ENCODE measurements at places on chromosomes 12 and 14.

GRCh38 chr14:37060496-37061260, 111.7 kb downstream of the SLC25A21 start:
- no peak for DNase-seq

DNA sequence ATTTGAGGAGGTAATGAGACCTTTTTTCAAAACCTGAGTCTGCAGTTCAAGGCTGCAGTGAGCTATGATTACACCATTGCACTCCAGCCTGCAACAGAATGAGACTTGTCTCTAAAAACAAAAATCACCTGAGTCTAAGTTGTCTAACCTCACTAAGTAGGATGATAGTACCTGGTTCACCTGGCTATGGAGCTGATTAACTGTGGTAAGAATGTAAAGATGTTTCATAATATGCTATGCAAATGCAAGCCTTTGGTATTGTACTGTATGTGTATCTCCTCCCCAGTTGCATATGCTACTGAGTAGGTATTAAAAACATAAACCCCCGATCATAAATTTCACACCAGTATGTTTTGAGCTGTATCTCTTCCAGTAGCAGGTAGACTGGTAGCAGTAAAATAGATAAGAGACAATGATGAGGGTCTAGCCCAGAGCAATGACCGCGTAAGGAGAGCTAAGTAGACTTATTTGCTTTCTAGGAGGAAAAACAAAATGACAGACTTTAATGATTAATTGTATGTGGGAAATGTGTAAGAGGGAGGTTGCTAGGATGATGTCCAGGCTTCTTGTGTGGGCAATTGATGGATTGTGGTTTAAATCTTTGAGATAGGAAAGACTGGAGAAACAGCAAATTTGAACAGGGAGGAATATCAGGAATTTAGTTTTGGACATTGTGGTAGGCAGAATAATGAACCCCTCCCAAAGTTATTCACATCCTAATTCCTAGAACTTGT, 41.6 kb upstream of the EGLN3 start:
- no peak for DNase-seq

DNA sequence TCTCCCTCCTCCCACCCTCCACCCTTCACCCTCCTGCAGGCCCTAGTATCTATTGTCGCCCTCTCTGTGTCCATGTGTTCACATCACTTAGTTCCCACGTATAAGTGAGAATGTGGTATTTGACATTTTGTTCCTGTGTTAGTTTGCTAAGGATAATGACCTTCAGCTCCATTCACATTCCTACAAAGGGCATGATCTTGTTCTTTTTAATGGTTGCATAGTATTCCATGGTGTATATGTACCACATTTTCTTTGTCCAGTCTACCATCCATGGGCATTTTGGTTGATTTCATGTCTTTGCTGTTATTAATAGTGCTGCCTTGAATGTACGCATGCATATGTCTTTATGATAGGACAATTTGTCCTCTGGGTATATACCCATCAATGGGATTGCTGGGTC, 29.6 kb downstream of the C12orf71 start:
- DNase-seq: no peak

DNA sequence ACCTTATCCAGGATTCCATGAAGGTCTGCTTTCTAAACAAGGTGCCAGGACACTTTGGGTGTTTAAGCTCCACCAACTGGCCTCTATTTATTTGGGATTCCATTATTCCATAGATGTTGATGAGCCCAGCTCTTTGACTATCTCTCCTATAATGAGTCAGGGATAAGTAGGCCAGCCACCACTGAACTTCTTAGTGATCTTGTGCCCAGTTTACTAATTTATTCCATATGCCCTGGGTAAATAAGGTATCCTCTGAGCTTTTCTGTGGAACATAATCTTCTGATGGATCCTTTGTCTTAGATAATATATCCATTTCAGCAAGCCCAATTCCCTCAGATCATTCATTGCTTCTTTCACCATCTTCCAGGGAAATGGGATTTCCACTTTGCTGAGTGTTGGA, 535.0 kb downstream of the FOXG1 start:
- DNase-seq: no peak

- DNase-seq: no peak
Measured at GRCh38 chr12:70852416-70853150, 68.0 kb downstream of the PTPRR start.

DNA sequence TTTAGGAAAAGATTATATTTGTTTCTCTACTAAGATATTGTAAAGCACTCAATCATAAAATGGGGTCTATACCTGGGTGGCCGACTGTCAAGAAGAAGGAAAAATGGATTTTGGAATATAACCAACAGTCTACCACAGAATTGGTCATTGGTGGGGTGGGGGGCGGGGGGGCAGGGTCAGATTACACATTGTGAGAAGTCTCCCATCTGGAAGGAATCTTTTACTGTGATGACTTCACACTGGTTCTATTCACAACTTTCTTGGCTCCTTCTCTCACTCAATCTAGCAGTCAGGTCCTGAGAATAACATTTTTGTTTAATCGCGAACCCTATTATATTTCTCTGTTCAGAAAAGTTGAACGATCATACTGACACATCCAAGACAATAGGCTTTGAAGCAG, 8.7 kb upstream of the CLEC4E start:
- no peak for DNase-seq

DNA sequence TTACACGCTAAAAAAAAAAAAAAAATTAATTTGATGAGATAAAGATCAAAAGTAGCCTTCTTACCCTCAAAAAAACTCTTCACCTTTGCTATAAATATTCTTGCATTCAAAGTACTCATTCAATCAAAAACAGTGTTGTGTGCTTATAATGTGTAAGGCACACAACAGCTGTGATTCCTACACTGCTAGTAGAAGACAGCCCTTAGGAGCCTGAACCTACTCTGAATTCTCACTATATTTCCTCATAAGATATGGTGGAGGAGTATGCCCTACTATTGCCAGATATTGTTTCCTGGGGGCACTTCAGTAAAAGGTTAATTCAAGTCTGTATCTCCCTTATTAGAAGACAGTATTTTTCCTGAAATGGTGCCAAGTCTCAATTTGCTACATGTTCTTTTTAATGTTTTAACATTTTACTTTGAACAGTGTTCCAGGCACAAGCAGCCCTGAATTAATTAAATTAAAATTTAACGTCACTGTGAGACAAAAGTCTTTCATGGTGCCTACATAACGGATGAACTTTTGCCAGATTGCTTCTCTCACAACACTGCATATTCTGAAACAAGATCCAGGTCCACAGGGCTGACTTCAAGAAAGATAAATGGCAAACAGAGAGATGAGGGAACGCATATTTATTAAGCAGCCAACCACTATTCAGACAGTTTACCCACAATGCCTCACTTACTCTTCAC, 19.3 kb downstream of the PPP2R5E start:
- DNase-seq: no peak

GRCh38 chr14:58464652-58465051, 37.1 kb downstream of the KIAA0586 start:
- no peak for DNase-seq

GRCh38 chr14:62528296-62528695, 517.0 kb downstream of the KCNH5 start:
- DNase-seq: no peak

DNA sequence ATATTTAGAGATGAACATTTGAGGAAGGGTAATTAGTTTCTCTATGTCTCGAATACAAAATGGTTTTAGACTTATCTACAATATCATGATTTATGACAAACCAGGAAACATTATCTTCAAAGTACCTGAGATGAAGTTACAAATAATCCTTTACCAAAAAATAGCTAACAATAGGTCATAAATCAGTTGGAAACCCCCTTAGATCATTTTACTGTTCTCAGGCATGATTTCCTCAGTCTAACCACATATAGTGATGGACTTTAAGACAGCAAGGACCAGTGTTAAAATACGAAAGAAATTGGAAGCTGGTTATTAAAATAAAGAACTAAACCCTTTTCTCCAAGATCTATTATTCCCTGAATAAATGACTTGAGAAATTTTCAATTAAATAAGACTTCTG, 235.4 kb downstream of the RASSF9 start:
- DNase-seq: no peak

- DNase-seq: peak; percentile 73
Measured at GRCh38 chr14:50667996-50668825, at the start of gene SAV1. TSS of gene SAV1 (minus strand) at chr14:50668306. CDS start at chr14:50667967, 339 bp downstream.

- DNase-seq: no peak
Measured at GRCh38 chr14:72744416-72745120, 149.3 kb downstream of the DPF3 start.

DNA sequence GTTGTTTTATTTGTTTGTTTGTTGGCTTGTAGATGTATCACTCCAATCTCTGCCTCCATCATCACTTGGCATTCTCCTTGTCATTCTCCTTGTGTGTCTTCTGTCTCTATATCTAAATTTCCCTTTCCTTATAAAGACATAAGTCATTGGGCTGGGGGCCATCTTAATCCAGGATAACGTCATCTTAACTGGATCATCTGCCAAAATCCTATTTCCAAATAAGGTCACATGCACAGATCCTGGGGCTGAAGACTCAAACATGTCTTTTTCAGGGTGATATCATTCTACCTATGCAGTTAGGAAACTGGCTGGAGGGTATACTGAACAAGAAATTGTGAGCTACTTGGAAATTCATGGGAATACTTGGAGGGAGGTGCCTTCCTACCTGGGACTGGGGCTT, 8.7 kb upstream of the CCDC60 start:
- DNase-seq: no peak

GRCh38 chr12:121391619-121392324, 8.1 kb upstream of the RNF34 start:
- no peak for DNase-seq

GRCh38 chr12:123633379-123634141, at the start of the genes EIF2B1 and GTF2H3:
TSS of gene EIF2B1 (minus strand) at chr12:123633686. CDS start at chr12:123633557, 129 bp downstream.
TSS of gene GTF2H3 (plus strand) at chr12:123633829. CDS start at chr12:123633860, 31 bp downstream.
- DNase-seq: peak; percentile 94

- peak; percentile 43 for DNase-seq
Measured at GRCh38 chr12:100404769-100405407, 48.0 kb downstream of the SLC17A8 start.

DNA sequence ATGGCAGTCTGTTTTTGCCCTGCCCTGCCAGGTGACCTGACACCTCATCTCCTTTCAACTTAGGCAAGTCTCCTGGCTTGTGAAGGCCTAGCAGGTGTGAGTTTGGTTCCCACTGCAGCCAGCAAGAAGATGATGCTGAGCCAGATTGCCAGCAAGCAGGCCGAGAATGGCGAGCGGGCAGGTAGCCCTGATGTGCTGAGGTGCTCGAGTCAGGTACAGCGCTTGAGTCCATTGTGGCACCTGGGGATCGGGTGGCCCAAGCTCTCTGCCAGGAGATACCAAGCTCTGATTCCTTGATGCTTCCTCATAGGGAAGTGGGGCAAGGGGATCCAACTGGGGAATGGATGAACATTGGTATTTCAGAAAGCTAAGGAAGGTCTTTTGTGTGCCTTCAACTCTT, 4.1 kb upstream of the CSAD start:
- DNase-seq: no peak

DNA sequence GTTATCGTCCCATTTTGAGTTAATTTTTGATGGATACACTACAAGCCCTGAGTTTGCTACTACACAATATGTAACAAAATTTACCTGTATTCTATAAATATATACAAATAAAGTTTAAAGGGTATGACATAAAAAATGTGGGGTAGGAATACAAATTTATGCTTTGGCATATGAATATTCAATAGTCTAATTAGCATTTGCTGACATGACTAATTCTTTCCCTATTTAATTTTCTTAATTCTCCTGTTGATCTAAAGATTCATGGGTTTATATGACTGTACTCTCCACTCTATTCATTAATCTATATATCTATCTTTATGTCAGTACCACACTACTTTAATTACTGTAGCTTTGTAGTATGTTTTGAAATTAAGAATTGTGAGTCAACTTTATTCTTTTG, 1840.7 kb upstream of the FLRT2 start:
- no peak for DNase-seq

- no peak for DNase-seq
Measured at GRCh38 chr14:75151851-75152250, 24.6 kb downstream of the TMED10 start.

DNA sequence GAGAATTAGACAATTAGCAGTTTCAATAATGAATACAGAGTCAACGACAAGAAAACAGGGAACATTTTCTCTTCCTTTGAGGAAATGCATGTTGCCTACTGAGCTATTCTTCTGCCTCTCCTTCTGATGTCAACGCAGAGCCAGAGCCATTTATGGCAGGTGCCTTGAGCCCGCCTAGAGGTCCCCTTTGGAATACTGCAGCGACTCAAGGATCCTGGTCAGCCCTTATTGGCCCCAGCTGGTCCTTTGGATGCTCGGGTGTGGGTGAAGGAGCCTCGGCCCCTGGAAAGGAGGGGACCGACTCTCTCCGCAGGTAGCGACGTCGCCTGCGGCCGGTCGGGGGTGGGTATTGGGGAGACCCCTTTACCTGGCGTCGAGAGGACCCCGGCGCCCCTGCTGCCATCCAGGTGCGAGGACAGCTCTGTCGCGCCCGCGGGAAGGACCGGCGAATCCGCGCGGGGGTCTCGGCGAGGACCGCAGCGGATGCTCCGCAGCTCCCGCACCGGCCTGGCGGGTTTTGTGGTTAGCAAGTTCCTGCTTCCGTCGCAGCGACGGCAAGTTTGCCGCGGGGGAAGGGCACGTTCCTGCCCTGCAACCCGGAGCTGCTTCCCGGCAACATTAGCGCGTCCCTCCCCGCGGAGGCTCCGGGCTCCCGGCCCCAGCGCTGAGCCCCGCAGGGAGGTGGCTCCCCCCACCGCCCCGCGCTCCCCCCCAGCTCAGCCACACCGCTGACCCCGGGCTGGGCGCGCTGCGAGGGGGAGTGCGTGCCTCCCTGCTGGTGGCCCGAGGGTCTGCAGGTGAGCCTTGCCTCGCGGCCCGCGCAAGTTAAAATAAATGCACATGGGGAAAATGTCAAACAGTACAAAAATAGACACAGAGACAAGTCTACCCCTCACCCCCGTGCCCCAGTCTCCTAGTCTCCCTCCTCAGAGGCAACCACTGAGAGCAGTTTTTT, at the start of gene MANSC1:
Gene MANSC1 (minus strand): TSS at position 532 of the 955 bp plus-strand sequence. CDS start 6,928 bp downstream, outside the sequence.
- DNase-seq: peak; percentile 51

- no peak for DNase-seq
Measured at GRCh38 chr14:106530423-106531107, 1004.2 kb downstream of the TMEM121 start.

DNA sequence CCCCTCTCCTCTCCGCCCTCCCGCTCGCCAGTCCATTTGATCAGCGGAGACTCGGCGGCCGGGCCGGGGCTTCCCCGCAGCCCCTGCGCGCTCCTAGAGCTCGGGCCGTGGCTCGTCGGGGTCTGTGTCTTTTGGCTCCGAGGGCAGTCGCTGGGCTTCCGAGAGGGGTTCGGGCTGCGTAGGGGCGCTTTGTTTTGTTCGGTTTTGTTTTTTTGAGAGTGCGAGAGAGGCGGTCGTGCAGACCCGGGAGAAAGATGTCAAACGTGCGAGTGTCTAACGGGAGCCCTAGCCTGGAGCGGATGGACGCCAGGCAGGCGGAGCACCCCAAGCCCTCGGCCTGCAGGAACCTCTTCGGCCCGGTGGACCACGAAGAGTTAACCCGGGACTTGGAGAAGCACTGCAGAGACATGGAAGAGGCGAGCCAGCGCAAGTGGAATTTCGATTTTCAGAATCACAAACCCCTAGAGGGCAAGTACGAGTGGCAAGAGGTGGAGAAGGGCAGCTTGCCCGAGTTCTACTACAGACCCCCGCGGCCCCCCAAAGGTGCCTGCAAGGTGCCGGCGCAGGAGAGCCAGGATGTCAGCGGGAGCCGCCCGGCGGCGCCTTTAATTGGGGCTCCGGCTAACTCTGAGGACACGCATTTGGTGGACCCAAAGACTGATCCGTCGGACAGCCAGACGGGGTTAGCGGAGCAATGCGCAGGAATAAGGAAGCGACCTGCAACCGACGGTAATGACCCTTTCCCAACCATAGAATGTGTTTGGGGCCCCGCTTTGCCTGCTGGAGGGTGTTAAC, 615 bp downstream of the CDKN1B start:
- DNase-seq: no peak
